PC-9 (cell line): ENCODE measurements at places on chromosomes 2 and 18. TPM values are rescaled to one million over a fixed set of nuclear protein-coding genes. Genes with fewer than 3 reads are reported as not detected.

- H3K4me3 ChIP-seq = no peak overlapping the region
- H3K27ac ChIP-seq = no peak overlapping the region
- DNase-seq = no peak
- H3K36me3 ChIP-seq = no peaks in the 10 kb centered on the region
Observed at GRCh38 chr2:52632543-52632942, 1135.1 kb upstream of the CHAC2 start.

- peaks cover 70% of the 10 kb centered on the region for H3K4me1 ChIP-seq
- H3K27ac ChIP-seq = peak overlapping the region; percentile 98
- H3K36me3 ChIP-seq = peaks cover 8% of the 10 kb centered on the region; the same call in 1 of the 2 replicates
- DNase-seq = no peak
- no peak overlapping the region for H3K4me3 ChIP-seq
Observed at GRCh38 chr2:69945441-69945840, 16.0 kb downstream of the ASPRV1 start.

GRCh38 chr2:241390301-241391206 lies 34.5 kb downstream of the FARP2 start:
- no peak overlapping the region for H3K27ac ChIP-seq
- no peak overlapping the region for H3K4me3 ChIP-seq
- no peaks in the 10 kb centered on the region for H3K27me3 ChIP-seq
- peaks cover 7% of the 10 kb centered on the region for H3K36me3 ChIP-seq
- no peaks in the 10 kb centered on the region for H3K4me1 ChIP-seq

The CAPN10 gene
- total RNA-seq = 49.8 and 70.3 TPM in 2 replicates

DNA sequence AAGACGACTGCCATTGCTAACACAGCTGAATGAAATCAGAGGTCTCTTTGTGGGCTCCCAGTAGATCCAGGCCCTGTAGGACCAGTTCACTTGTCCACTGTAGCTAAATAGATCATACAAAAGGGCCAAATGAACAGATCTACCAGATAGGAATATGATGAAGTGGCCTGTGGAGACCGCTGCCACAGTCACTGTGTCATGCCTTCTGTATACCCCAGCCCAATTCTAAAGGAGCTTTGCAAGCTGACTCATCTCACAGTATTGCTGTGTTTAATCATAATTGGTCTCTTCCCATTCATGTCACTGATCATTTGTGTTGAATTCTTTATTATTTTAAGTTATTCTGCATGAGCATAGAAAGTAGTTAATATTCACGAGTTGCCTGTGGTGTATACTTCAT lies 125.8 kb downstream of the MTCL1 start:
- H3K27me3 ChIP-seq = no peaks in the 10 kb centered on the region
- no peaks in the 10 kb centered on the region for H3K36me3 ChIP-seq
- no peak for DNase-seq
- H3K4me1 ChIP-seq = no peaks in the 10 kb centered on the region
- no peak overlapping the region for H3K27ac ChIP-seq
- no peak overlapping the region for H3K4me3 ChIP-seq

DNA sequence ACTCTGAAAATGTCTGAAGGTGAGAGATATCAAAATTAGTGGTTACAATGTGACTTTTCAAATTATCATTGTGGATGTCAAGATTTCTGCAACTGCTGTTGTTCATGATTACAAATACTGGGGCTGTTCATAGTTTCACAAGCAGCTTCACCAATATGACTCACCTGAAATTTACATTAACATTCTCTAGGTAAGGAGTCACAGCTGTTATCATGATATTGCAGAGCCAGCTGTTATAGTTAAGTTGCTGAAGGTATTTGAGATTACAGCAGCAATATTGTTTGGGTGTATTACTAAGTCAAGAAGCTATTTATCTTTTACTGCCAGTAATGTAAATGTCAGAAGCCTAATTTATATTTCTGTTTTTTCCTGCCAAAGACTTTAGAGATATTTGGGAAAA lies 140.0 kb downstream of the MC4R start:
- no peak overlapping the region for H3K4me3 ChIP-seq
- peaks cover 13% of the 10 kb centered on the region; the same call in 1 of the 2 replicates for H3K4me1 ChIP-seq
- H3K27me3 ChIP-seq = no peaks in the 10 kb centered on the region

GRCh38 chr2:70939839-70940580 lies 4.3 kb downstream of the ATP6V1B1 start:
- DNase-seq = no peak
- H3K27me3 ChIP-seq = no peaks in the 10 kb centered on the region
- peaks cover 29% of the 10 kb centered on the region for H3K4me1 ChIP-seq
- no peak overlapping the region for H3K27ac ChIP-seq
- H3K4me3 ChIP-seq = no peak overlapping the region

DNA sequence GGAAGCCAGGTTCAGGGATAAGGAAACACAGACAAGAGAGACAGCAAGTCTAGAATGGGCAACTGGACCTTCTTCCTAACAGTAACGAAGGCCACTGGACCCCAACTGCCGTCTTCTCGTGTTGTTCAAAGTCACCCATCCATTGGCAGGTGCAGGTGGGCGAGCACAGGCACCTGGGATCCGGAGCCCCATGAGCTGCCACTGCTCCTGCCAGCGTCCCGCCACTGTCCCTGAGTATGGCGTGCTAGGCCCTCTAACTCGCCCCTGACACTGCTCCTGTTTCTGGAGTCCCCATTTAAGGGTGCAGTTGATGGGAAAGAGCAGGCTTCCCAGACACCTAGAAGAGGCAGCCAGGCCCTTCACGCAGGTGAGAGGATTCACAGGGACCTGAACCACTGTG lies 48.0 kb downstream of the NDUFA10 start:
- H3K4me1 ChIP-seq = no peaks in the 10 kb centered on the region
- no peak overlapping the region for H3K4me3 ChIP-seq
- H3K27me3 ChIP-seq = no peaks in the 10 kb centered on the region
- no peak overlapping the region for H3K27ac ChIP-seq
- peaks cover 12% of the 10 kb centered on the region for H3K36me3 ChIP-seq

The BMP10 gene
- total RNA-seq = not detected in 2 replicates

The SLC23A3 gene
- 7.1 and 7.9 TPM in 2 replicates for total RNA-seq

DNA sequence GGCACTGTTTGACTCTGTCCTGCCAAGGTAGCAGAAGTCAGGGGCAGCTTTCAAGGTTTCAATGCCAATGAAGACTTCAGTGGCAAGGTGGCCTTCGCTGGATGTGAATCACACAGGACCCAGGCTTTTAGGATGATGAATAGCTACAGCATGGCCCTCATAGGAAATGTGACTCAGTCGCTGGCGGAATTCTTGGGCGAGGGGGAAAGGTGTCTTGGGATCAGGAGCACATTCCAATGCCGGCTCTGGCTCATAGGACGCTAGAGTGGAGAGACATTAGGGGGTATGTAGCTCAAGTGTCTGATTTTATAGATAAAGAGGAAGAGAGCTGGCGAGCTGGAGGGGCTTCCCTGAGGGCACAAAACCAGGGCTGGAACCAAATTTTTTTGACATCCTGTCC lies 68.6 kb downstream of the SMIM21 start:
- no peaks in the 10 kb centered on the region for H3K36me3 ChIP-seq
- H3K4me1 ChIP-seq = no peaks in the 10 kb centered on the region
- peaks cover 70% of the 10 kb centered on the region for H3K27me3 ChIP-seq
- no peak overlapping the region for H3K4me3 ChIP-seq
- no peak for DNase-seq
- no peak overlapping the region for H3K27ac ChIP-seq

DNA sequence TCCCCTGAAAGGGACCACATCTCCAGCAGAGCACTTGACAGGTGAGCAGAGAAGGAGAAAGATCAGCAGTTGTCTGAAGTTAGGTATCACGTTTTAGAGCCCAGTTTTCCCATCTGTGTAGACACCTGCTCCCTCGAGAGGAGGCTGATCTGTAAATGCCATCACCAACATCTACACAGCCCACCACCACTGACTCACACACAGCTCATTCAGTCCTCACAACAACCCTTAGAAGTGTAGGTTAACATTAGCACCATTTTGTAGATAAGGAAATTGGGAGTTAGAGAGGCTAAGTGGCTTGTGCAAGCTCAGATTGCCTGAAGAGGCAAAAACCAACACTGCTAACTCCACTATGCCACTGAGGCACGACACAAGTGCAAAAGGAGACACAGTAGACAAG lies 37.2 kb upstream of the STAT1 start:
- H3K36me3 ChIP-seq = no peaks in the 10 kb centered on the region
- no peak overlapping the region for H3K27ac ChIP-seq
- no peak overlapping the region for H3K4me3 ChIP-seq
- H3K27me3 ChIP-seq = no peaks in the 10 kb centered on the region

GRCh38 chr2:118274841-118275510 lies 186.7 kb downstream of the INSIG2 start:
- no peaks in the 10 kb centered on the region for H3K4me1 ChIP-seq
- H3K36me3 ChIP-seq = no peaks in the 10 kb centered on the region
- no peak overlapping the region for H3K4me3 ChIP-seq

DNA sequence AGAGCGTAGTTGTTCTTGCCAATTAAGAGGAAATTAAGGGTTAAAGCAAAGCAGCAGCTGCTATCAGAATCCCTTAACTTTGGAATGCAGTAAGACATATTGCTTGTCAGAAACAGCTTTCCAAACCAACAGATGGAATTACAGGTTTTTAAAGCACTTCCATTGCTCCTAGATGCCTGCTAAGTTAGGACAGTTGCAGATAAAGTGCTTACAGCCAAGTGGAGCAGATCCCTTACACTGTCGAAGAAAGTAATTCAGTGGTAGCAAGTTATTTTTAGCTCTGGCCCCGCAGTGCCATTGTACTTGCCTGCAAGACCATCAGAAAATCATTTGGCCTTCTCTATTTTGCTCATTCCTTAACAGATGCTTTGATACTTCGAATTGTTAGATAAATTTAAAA lies 5.4 kb downstream of the PDK1 start:
- no peaks in the 10 kb centered on the region for H3K27me3 ChIP-seq
- H3K4me3 ChIP-seq = no peak overlapping the region
- H3K4me1 ChIP-seq = peaks cover 16% of the 10 kb centered on the region
- no peak overlapping the region for H3K27ac ChIP-seq
- H3K36me3 ChIP-seq = peaks cover 45% of the 10 kb centered on the region
- no peak for DNase-seq

DNA sequence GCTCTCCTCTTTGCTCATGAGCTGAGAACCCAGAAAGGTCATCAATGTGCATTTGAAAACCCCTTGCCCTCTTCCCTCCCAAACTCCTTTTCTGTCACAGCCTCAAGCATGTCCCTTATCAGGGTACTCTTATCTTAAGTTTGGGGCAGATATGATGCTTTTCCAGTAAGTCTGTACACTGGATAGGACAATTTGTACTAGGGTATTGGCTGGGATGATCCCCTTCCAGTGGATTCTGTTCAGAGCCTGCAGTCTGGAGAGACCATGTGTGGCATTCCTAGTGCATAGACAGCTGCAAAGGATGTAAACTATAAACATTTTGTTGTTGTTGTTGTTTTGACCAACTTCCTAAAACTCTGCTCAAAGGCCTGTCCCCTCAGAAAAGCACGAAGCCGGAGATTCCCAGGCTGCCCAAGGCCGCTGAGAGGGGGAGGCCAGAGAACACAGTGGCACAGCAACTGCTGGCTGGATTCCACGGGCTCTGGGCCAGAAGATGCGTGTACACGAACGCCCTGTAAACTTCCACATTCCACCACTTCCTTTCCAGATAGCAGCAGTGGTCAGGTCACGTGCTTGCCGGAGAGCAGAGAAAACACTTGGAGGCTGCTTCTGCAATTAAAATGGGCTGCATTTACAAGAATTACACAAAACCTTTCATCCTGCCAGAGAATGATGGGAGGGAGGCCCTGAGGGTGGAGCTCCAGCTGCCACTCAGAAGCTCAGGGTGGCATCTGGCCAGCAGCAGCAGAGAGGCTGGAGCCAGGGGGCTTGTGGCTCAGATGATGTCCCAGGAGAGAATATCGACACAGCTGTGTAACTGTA lies 42.1 kb downstream of the BMP10 start:
- H3K27me3 ChIP-seq = no peaks in the 10 kb centered on the region
- no peaks in the 10 kb centered on the region for H3K4me1 ChIP-seq
- peak; percentile 79 for DNase-seq
- H3K36me3 ChIP-seq = no peaks in the 10 kb centered on the region

The DSC1 gene
- total RNA-seq = 0.09 and 0.10 TPM in 2 replicates

DNA sequence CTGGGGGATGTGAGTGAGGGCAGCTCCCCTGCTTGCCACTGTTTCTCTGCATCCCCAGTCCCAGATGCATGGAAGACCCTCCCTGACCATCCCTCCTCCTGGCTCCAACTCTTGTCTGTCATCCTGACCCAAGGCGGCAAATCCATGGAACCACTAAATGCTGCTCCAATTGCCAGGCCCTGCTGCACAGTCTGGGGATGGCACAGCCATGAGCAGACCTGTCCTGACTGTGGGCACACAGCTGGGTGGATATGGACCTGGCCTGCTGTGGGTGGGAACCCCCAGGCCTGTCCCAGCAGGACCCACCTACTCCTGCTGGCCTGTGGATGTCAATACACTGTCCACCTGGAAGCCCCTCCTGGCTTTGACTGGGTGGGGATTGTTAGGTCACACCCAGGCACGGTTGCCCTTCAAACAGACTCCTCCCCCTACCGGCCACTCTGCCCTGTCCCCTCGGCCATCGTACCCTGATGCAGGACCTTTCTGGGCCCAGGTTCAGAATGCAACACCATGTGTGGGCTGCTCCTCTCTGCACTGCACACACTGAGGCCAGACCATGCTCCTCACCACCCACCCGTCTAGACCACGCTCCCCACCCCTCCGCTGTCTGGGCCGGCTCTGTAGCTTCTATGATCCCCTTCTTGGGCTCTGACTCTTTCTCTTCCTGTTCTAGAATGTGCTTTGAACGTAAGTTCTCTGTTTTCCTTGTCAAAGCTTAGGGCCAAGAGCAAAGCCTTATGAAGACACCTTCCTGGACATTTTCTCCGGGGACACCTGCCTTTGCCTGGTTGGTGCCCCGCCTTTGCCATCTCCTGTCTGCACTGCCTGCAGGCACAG lies 57.9 kb downstream of the INPP5D start:
- no peaks in the 10 kb centered on the region for H3K27me3 ChIP-seq
- H3K27ac ChIP-seq = no peak overlapping the region
- no peak overlapping the region for H3K4me3 ChIP-seq
- H3K4me1 ChIP-seq = peaks cover 42% of the 10 kb centered on the region

DNA sequence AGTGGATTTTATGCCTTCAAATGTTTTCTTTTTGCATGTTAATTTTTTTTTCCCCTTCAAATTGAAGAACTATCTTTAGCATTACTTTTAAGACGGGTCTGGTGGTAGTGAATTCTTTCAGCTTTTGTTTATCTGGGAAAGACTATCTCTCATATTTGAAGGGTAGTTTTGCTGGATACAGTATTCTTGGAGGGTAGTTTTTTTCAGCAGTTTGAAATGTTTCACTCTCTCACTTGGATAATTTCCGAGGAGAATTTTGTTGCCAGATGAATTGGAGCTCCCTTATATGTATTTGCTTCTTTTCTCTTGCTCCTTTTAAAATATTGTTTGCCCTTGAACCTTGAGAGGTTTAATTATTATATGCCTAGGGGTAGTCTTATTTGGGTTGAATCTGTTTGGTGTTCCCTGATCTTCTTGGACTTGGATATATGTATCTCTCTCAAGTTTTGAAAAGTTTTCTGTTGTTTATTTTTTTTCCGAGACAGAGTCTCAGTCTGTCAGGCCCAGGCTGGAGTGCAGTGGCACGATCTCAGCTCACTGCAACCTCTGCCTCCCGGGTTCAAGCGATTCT lies 15.5 kb downstream of the TTLL4 start:
- peaks cover 9% of the 10 kb centered on the region; the same call in 1 of the 2 replicates for H3K36me3 ChIP-seq
- no peak overlapping the region for H3K4me3 ChIP-seq

- no peaks in the 10 kb centered on the region for H3K27me3 ChIP-seq
- H3K27ac ChIP-seq = no peak overlapping the region
- H3K36me3 ChIP-seq = no peaks in the 10 kb centered on the region
- no peak overlapping the region for H3K4me3 ChIP-seq
- H3K4me1 ChIP-seq = no peaks in the 10 kb centered on the region
Observed at GRCh38 chr2:236208019-236208926, 40.1 kb upstream of the GBX2 start.

- no peak for DNase-seq
- no peaks in the 10 kb centered on the region for H3K27me3 ChIP-seq
- H3K4me1 ChIP-seq = peaks cover 16% of the 10 kb centered on the region; the same call in 1 of the 2 replicates
- H3K4me3 ChIP-seq = no peak overlapping the region
- no peak overlapping the region for H3K27ac ChIP-seq
Observed at GRCh38 chr2:121479882-121480522, 50.7 kb upstream of the RNU4ATAC start.
